Breast epithelium (tissue), 4 donors: ENCODE measurements at places on chromosomes 1 and 21. TPM values are rescaled to one million over a fixed set of nuclear protein-coding genes. Genes with fewer than 3 reads are reported as not detected.

UBASH3A gene
- 0.66 TPM for total RNA-seq

GRCh38 chr1:31259746-31260145, 20.1 kb upstream of the NKAIN1 start:
- DNase-seq, result no peak

DNA sequence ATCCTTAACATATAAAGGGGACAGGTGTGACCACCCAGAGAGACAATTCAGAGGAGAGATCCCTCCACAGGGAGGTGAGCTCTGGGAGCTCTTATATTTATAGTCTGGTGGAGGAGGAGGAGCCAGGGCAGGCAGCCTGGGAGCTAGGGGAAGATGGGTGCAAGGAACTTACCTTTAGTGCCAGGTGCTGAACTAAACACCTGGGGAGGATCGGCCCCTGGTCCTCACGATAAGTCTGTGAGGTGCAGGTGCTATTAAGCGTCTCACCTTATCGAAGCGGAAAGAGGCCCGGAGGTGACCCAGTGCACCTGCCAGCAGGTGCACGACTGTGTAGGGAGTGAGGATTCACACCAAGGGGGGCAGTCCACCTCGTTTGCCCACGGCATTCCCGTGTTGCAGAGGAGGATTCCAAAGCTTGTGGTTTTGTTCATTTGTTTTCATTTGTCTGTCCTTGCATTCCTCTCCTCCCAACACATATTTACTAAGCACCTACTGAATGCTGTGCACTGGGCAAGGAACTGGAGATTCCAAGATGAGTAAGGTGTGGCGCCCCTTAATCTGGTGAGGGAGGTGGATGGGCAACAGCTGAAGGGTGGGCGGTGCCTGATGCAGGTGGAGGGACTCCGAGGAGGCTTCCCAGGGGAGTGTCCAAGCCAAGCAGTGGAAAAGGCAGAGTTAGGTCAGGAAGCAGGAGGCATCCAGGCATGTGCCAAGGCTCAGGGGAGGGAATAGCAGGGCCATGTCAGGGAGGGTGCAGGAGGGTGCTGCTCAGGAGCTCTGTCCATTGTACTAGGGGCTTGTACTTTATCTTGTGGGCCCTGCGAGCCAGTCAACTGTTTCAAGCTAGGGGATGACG, 11.5 kb downstream of the ARHGEF10L start:
- no peak for DNase-seq

CD1B gene
- total RNA-seq, result not detected

SH3BGR gene
- 5.0 TPM for total RNA-seq

- DNase-seq, result no peak
Measured at GRCh38 chr1:169809370-169810095, 14.8 kb upstream of the METTL18 start.

GRCh38 chr1:232383455-232384123, 246.3 kb downstream of the SIPA1L2 start:
- no peak for DNase-seq

DNA sequence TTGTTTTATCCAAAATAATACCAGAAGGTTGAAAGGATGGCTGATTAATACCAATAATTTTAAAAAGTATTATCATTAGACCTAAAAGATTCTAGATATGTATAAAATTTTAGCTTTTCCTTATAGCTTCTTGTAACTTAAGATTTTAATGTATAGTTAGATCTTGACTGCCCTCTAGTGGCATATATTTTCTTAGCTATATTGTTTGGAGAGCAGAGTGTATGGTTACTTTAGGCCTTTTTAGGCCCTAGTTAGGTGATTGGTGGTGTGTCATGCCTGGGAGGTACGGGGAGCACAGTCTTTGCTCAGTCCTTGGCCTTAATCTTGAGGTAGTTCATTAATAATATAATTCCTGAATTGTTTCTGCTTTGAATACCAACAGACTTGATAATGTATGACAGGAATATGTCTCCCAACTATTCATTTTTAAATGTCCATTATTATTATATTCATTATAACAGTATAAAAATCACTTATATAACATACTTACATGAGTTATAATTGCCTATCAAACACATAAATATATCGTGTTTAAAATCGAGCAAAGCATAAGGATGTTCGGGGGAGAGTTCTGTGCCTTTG, 328.4 kb downstream of the ZP4 start:
- no peak for DNase-seq

UBL4B gene
- total RNA-seq, result 0.29 TPM

OBSCN gene
- total RNA-seq, result 27.9 TPM

- no peak for DNase-seq
Measured at GRCh38 chr1:92470216-92470615, 16.5 kb downstream of the GFI1 start.

- DNase-seq, result no peak
Measured at GRCh38 chr1:26706315-26706714, 10.5 kb downstream of the ARID1A start.

- no peak for DNase-seq
Measured at GRCh38 chr1:159483501-159483900, 44.0 kb downstream of the OR10J1 start.

TAL1 gene
- 5.1 TPM for total RNA-seq

DNA sequence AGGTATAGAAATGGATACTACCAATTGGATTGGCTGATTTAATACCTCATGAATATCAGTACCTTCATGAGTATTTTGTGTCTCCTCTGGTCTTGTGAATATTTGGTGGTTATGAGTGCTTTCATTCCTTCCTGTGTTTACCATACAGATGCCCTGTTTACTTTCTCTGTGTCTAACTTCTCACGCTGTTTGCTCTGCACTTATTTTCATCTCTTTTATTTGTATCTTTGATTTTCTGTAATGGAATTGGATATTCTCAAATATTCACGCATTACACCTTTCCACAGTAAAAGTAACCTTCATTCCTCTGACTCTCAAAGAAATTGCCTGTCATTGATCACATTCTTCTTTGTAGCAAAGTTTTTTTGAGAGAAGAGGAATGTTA, 16.8 kb downstream of the CNST start:
- no peak for DNase-seq

GRCh38 chr1:118918230-118918939, 69.8 kb downstream of the TBX15 start:
- no peak for DNase-seq

DNA sequence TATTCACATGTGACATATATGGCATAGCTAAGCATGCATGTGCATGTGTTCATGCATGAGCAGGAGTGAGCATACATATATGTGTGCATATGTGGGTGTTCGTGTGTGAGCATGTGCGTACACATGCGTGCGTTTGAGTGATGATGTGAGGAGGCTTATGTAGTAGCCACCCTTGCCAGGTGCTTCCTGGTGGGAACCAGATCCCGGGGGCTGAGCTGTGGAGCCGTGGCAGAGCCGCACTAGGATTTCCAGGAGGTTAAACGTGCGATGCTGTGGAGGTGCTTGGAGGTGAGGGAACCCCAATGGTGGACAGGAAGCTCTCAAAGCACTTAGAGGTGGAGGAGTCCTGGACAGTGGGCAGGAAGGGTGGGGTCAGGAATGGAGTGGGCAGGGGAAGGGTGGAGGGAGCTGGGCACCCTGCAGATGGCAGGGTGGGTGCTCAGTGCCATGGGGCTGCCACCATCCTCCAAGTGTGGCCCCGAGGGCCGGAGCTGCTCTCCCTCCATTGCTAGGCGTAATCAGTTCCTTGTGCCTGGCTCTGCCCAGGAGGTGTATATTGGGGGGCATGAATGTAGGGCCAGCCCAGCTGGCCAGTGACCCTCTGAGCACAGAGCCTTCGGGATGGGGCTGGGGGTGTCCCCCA, 48.5 kb downstream of the COL18A1 start:
- no peak for DNase-seq

RIMS3 gene
- 0.64 TPM for total RNA-seq

- no peak for DNase-seq
Measured at GRCh38 chr1:57450981-57451380, 27.1 kb upstream of the DAB1 start.

- DNase-seq, result no peak
Measured at GRCh38 chr21:26783466-26784195, 61.6 kb downstream of the ADAMTS1 start.

GRCh38 chr1:40224040-40224439, 23.7 kb upstream of the TMCO2 start:
- no peak for DNase-seq

GRCh38 chr1:109104364-109105151, 9.4 kb upstream of the ELAPOR1 start:
- no peak for DNase-seq

GRCh38 chr1:81812712-81813111, 12.0 kb downstream of the ADGRL2 start:
- DNase-seq, result no peak

LCK gene
- 2.9 TPM for total RNA-seq

GRCh38 chr1:84936116-84936810, 43.3 kb upstream of the LPAR3 start:
- DNase-seq, result no peak

OR14K1 gene
- not detected for total RNA-seq

PRR9 gene
- not detected for total RNA-seq

GRCh38 chr1:116258668-116259419, 114.2 kb upstream of the ATP1A1 start:
- DNase-seq, result no peak

DNA sequence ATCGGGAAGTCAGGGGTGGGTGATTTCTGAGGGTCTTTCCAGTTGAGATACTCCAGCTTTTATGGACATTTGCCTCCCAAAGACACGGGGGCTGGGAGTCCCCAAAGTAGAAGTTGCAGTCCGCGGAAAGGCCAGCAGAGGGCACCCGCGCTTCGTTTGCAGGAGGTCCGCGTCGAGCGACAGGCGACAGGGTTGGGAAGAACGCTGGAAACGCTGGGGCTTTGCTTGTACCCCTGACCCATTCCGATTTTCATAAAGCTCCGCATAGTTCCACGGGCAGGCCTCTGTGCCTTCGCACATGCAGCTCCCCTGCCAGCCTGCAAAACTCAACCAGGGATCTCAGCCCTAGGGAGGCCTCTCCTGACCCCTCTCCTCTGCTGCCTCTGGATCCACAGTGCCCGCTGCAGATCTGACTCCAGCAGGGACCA, 44.2 kb upstream of the LAPTM5 start:
- peak; percentile 85 for DNase-seq

DNA sequence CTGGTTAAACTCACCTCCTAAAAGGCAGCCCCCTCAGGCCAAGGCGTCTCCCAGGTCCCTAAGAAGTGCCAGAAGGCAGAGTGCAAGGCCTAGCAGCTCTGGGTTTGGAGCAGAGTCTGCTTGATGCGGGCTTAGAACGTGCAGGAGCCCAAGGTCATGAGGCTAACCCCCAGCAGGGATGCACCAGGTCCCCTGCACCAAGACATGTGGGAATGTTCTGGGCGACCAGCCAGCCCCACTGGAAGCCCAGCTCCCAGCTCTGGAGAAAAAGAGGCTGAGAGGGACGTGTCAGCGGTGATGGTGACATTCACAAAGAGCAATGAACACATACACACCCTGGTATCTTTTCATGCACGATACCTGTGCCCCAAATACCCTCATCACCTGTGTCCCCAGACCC, 5.1 kb downstream of the LRRN2 start:
- no peak for DNase-seq

DNA sequence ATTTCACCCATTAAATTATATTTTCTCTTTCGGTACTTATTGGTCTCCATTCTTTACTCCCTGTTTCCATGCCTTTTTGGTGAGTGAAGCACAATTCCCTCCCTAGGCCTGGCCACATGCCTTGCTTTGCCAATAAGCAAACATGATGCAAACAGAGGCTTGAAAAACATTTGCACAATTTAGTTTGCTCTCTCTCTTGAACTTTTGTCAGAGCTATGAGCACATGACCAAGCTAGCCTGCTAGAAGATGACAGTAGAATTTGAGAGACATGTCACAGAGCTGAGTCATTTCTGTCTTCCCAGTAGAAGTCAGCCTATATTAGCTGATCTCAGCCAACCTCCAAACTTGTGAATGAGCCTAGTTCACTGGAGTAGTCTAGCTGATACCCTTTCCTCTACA, 24.6 kb downstream of the ANGPTL3 start:
- no peak for DNase-seq
